CD4-positive, alpha-beta T cell treated with Interleukin-21 for 1 hour (primary cell): ENCODE measurements at places on chromosomes 4 and X.
A peak's percentile ranks its signal among the peaks of the same experiment; 100 is the strongest.

DNA sequence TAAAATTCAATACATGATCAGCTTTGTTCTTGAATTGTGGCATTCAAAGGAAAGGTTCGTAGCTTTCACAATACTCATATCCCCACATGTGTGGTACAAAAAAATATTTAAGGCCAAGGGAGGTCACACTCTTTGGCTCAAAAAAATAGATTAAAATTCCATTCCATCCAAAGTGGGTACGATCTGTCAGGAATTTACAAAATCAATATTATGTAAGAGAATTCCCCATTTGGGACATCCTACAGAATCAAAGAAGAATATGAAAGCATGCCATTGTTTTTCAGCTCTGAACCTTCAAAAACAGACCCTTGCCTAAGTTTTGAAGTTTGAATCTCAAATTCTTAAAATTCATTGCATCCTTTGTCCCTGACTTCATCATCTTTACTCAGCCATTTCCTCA is 85.8 kb downstream of the MID1 start:
- DNase-seq, result no peak

DNA sequence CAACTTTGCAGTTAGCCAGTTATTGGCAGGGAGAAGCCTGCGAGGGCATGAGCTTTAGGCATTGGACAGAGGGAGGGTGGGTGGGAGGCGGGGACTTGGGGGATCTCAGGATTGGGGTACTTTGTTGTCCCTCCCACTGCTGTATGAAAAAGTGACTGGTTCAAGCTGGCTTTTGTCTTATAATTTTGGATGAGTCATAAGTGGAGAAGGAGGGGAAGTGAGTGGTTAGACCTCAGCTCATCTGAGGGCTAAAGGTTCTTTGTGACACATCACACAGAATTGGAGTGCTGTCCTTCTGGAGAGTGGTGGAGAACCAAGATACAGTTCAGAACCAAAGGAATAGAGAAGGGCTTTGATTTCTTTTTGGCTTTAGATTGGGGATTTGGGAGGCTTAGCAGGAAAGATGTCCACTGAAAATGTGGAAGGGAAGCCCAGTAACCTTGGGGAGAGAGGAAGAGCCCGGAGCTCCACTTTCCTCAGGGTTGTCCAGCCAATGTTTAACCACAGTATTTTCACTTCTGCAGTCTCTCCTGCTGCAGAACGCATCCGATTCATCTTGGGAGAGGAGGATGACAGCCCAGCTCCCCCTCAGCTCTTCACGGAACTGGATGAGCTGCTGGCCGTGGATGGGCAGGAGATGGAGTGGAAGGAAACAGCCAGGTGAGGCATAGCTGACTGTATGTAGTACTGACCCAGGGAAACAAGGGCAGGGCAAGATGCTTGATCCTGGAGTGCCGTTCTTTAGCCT is at the start of gene SLC4A4:
Gene SLC4A4, plus strand, starts transcription at position 175 of the 748 bp plus-strand sequence.
- peak; percentile 7 for DNase-seq

GRCh38 chr4:175762582-175762981 is 49.5 kb downstream of the GPM6A start:
- no peak for DNase-seq

DNA sequence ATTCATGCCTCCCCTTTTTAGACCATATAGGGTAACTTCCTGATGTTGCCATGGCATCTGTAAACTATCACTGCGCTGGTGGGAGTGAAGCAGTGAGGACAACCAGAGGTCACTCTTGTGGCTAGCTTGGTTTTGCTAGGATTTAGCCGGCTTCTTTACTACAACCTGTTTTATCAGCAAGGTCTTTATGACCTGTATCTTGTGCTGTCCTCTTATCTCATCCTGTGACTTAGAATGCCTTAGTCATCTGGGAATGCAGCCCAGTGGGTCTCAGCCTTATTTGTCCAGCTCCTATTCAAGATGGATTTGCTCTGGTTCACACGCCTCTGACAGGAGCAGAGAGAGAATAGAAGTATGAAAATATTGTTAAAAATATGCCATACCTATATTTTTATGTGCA is 355.7 kb downstream of the ADGRL3 start:
- no peak for DNase-seq

DNA sequence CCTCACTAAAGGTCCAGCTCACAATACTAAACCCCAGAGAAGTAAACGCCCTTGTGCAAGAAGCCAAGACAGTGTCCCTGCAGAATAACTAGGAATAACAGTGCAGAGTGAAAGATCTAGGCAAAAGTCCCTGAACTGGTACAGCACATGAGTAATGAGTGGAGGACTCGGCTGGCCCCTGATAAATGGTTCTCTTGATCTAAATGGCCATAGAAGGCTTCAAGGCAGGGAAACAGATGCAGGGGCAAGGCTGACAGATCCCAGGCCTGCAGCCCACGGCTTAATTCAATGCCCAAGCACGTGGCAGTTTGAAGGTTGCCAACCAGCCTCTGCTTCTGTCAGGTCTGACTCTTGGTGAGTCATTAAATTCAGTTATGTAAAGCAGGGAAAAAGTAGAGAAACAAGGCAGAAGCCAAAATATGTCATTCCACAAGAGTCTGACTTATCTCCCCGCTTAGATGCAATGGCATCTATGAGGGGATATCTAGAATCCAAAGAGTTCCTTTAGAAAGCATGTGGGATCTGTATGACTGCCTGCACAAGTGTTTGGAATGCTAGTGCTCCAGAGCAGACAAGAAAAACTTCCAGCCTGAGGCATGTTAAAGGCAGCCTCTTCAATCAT is 121.3 kb downstream of the PRDM5 start:
- no peak for DNase-seq

DNA sequence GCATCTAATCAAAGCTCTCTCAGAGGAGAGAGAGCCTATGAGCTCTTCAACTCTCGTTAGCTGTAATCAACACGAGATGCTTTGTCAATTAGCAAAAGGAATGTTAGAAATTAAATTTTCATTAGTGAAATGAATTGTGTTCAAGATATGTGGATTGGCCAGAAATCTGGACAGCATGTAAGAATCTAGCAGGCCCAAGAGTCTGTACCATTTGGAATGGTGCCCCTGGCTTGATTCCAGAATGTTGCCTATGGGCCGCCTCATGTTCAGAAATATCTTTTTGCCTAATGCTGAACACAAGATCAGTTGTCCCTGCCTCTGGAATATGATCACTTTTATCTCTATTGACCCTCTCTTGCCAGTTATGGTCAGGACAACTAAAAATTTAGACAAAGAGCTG is 88.2 kb downstream of the RBM46 start:
- DNase-seq, result no peak

DNA sequence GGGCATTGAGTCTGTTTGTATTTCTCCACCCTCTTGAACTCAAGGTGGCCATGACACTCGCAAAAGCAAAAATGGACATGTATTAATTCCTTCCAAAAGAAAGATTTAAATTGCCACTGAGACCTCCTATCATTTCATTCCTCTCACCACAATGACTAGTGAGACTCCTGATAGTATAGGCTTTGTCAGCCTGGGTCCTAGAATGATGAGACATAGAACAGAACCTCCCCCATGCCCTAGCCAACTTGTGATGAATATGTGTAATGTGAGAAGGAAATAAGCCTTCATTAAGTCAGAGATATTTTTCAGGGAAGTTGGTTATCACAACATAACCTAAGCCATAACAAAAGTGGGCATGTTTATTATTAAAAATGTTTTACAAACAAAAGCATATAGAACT is 62.5 kb downstream of the ASB9 start:
- DNase-seq, result no peak

GRCh38 chrX:22035236-22035635 is 3.1 kb downstream of the PHEX start:
- no peak for DNase-seq

DNA sequence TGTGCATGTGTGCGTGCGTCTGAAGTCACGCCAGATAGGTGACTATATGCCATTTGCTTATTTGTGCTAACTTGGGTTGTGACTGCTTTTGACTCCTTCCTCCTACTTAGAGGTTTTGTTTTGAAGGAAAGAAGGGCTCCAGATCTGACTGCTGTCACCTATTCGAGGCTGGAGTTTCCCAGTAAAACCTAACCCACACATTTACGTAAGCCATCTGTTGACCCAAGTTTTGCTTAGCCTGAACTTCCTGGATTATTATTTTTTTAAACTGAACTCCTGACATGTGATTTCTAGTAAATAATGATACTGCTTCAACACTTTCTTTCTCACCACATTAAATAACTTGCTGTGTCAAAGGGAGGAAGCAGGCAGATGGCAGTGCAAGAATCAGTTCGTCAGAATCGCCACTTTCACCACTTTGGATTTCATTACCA is 41.5 kb downstream of the DTHD1 start:
- DNase-seq, result peak; percentile 81

- DNase-seq, result no peak
Observed at GRCh38 chrX:138229718-138230117, 481.8 kb downstream of the FGF13 start.

- DNase-seq, result no peak
Observed at GRCh38 chr4:125689805-125690204, 375.1 kb downstream of the FAT4 start.

DNA sequence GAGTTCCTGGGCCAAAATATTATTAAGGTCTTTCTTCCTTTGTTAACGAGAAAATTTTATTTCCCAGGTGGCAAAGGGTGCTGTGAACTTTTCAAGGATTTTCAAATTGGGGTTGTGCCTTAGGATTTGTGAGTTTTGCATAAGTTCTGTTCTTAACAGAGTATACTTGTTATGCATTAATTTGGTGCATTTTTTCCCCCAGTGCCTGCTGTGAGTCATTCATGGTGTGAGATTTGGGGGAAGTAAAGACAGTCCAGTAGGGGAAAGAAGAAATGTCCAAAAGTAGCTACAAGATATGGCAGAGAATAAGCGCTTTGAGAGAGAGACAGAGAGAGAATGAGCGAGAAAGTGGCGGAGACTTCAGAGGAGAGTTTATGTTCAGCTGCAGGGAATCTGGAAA is 239.2 kb downstream of the ARHGAP10 start:
- no peak for DNase-seq

- no peak for DNase-seq
Observed at GRCh38 chr4:185657183-185657582, 121.9 kb upstream of the PDLIM3 start.

- no peak for DNase-seq
Observed at GRCh38 chrX:44871114-44871645, 1.8 kb upstream of the KDM6A start.

- no peak for DNase-seq
Observed at GRCh38 chr4:161881370-161881769, 282.4 kb downstream of the FSTL5 start.

GRCh38 chr4:185640811-185641675 is 105.7 kb upstream of the PDLIM3 start:
- DNase-seq, result peak; percentile 8

DNA sequence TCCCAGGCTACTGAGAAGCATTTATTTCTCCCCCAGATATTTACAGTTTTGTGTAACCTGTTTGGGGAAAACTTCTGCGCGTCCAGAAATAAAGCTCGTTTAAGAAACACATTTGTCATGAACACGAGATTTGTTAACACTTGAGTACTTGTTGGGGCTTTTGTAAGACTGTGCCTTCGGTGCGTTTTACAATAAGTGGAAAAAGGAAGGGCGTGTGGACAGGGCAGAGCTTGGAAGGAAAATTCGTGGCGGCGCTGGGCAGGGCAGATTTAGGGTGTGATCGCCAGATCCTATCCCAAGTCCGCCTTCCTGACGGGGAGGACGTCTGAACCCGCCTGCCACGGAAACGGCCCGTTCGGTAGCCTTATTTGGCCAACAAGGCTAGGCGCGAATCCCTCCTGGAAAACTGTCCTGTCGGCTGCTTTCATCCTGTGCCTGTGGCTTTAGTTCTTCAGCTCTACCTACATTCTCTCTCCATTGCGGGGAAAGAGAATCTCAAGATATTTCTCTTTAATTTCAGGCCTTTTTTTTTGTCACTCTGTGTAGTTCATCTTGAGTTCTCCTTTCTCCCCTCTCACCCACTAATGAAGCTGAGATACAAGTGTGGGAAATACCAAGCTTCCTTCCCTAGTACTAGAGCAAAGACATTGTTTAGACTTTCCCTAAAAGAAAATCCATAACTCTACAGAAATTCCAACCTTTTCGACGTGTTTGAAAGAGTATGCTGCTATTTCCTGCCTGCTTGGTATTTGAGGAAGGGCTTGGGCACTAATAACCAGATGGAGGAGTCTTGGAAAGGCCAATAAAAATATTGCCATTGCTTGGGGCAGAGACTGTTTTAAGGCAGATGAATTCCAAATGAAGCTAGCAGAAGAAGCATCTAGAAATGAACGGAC is 982 bp downstream of the PDLIM5 start:
- DNase-seq, result no peak

DNA sequence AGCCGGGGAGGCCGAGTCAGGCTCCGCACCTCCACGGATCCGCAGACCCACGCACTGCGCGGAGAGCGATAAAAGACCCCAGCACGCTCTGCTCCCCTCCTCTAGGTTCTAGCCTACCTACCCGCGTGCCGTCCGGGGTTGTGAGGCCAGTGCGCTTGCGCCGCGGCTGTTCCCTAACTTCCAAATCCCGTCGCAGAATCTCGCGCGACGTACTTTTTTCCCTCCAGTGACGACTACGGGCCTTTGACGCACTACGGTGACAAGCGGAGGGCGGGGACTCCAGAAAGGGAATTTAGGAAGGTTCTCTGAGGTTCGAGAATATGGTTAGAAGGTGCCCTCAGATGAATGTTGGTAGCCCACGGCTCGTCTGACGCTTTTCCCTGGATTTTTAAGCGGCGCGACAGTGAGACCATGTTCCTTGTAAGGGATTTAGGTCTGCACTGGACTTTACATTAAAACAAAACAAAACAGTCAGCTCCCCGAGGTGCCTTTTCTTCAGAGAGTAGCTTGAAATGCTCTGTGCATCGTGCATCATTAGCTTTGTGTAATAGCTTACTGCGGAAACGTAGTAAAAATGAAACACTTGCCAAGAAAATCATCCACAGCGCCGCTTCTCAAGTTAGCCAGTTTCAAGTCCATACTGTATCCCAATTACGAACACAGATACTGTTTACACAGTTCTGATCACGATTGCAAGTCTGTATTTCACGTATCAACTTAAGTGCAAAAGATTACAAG is at the start of gene NKRF:
Gene NKRF, minus strand, starts transcription at position 145 of the 738 bp plus-strand sequence.
- DNase-seq, result peak; percentile 93

DNA sequence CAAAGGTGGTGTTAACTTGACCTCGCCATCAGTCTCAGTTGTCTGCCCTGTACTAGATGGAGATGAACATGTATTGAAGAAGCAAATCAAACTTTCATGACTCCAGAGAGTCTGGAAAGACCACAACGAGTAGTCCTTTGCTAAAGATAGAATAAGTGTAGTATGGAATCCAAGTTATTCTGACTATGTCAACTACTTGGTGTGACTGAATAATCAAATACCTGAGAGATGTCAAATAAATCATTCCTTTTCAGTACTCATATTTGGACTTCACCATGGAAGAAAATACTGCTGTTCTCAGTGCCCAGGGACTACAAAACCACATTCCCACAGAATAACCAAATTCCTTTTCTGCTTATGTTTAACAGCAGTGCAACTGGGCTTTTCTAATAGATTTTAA is 161.2 kb upstream of the SPRY1 start:
- no peak for DNase-seq

DNA sequence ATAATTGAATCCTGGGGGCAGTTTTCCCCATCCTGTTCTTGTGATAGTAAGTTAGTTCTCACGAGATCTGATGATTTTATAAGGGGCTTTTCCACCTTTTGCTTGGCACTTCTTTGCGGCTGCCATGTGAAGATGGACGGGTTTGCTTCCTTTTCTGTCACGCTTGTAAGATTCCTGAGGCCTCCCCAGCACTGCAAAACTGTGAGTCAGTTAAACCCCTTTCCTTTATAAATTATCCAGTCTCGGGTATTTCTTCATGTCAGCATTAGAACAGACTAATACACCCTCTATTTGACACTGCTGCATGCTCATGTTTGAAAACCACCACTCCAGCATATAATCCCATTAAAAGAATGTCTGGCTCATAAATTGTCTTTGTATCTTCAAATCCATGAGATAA is 264.4 kb upstream of the ITM2A start:
- no peak for DNase-seq
